ENCODE measurements at places on chromosomes 4 and X.
A peak's percentile ranks its signal among the peaks of the same experiment; 100 is the strongest.

DNA sequence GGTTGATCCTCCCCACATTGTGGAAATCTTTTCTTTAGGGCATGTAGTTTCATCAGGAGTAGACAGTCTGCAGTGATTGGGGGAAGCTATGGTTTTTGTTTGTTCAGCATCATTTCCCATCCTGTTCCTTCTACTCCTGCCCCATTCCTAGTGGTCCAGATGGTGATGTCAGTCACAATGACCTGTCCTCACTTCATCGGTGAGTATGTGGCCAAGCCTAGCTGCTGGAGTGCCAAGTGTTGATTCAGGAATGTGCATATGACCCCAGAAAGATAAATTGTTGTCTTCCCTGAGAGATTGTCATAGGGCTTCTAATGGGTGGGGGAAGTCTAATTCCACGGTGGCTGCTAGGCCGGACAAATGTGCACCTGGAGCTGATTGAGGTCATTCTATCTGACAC, 130.6 kb upstream of the FAT1 start:
- no peak for DNase-seq

DNA sequence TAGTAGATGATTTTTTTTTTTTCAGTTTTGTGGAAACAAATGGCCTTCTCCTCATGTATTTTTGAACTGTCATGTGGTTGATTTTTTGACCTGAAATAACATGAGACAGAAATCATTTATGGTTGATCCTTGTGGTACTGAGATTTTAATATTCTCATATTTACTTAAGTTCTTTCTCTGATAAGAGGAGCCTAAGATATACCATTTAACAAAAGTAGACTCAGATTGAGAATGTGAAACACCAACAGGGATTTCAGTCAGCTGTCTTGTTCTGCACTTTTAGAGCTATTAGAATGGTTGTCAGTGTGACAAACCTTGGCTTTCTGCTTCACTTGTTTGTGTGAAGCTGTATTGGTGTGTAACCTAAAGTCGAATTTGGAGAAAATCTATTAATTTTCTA, 575.7 kb downstream of the SPOCK3 start:
- DNase-seq = no peak

DNA sequence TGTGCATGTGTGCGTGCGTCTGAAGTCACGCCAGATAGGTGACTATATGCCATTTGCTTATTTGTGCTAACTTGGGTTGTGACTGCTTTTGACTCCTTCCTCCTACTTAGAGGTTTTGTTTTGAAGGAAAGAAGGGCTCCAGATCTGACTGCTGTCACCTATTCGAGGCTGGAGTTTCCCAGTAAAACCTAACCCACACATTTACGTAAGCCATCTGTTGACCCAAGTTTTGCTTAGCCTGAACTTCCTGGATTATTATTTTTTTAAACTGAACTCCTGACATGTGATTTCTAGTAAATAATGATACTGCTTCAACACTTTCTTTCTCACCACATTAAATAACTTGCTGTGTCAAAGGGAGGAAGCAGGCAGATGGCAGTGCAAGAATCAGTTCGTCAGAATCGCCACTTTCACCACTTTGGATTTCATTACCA, 41.5 kb downstream of the DTHD1 start:
- peak; percentile 20 for DNase-seq

DNA sequence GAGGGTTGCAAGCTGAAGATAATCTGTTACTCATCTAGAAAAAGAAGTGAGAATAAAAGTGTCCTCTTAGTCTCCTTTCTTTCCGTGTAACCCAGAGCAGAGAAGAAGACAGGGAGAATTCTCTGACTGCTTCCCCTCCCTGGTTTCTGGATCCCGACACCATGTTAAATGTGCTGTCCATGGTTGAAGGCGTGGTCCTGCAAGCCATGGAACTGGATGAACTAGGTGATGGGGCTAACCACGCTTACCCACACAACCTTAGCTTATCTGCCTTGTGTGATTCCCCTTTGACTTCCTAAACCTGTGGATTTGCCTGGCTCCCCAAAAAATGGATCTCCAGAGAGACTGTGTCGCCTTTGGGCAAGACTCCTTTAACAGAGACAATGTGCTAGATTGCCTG, 907.6 kb downstream of the FSTL5 start:
- no peak for DNase-seq

GRCh38 chrX:74656079-74656745, 41.8 kb upstream of the RLIM start:
- DNase-seq = no peak

DNA sequence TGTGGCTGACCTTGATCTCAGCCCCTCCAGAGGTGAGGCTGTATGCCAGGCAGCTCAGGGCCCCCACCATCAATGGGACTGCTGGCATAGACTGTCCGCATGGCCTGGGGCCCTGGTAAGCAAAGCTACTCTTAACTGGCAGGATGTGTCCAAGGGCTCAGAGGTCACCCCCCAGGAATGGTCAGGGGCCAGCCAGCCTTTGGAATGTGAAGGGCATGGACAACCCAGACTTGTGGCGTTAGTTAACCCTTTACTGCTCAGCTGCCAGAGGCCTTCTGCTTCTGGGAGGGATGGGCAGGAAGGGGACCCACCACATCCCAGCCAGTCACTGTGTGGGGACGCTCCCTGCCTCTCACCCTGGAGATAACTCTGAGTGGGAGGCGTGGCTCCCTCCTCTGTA, 80.1 kb upstream of the PSAPL1 start:
- DNase-seq = no peak

- peak; percentile 6 for DNase-seq
These were observed 51.7 kb upstream of the MCF2 start for GRCh38 chrX:139759637-139760036.

GRCh38 chrX:69094977-69095669, 70.1 kb downstream of the PJA1 start:
- DNase-seq = no peak

GRCh38 chrX:129360175-129360574, 163.1 kb downstream of the SMARCA1 start:
- DNase-seq = peak; percentile 22

- DNase-seq = no peak
These were observed 22.7 kb downstream of the JADE1 start for GRCh38 chr4:128832243-128832625.

DNA sequence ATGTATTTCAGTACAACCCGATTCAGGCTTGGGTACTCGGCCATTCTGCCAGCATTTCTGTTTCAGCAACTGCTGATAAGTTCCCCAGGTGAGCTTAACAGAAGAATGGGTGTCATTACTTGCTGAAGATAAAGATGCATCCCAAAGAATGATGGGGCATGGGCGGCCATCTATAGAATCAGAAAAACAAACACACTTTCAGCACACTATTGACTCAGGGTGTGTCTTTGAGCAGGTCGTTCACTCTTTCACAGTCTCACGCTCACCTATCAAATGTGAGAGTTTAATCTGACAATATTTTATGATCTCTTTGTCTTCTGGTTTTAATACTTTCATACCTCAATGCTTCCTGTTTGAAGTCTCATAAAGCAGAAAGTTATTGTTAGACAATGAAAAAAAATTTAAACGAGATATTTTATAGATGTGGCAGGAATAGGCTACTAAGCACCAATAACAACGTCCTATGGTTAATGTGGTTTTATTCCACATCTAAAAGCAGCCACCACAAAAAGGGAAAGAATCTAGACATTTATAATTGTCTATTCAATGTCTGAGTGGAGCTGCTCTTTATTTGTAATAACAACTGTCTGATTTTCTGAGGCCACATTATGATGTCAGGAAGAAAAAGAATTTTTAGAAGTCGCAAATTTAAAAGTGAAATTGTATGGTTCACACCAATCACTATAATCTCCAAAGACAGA, 17.0 kb downstream of the GASK1B start:
- no peak for DNase-seq

GRCh38 chr4:24995346-24995919, 35.3 kb downstream of the LGI2 start:
- DNase-seq = no peak

DNA sequence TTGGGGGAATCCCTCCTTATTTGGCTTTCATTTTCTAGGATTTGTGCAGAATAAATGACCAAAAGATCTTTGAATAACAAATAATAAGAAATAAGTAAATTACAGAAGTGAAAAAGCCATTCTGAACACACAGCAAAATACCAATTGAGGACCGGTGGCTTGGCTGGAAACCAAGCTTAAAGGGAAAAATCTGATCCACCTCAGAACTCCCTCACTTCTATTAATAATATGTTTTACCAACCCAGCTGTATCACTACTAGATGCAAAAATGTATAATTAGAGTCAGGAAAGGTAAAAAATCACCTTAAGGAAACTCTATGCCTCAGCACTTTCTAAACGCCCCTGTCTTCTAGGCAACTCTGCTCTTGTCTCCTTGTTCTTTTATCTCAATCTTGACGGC, 77.3 kb downstream of the TSPAN5 start:
- DNase-seq = no peak

GRCh38 chrX:40084471-40085101, 13.2 kb downstream of the BCOR start:
- DNase-seq = no peak

DNA sequence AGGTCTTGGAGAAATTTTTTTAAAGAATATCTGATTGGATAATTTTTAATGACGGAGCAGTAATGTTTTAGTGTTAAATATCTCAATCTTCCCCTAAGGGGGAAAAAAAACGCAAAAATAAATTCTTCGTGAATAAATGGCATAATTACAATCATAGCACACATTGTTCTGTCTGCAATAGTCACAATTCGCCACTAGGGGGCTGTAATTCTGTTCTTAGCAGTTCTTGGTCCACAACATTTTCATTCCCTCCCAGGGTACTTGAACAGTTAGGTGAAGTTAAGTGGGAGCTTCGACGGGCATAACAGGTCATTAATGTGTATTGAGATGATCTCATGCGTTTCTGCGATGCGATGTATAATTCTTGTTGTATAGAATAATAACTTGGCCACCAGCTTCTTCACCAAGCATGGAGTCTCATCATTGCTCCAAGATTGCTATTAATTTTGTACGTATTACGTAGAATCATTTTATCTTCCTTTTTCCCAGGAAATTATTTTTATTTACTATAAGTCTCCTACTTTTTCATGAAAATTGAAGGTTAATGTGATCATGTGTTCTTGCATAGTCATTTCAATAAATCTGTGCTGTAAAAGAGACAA, 27.2 kb downstream of the HTR2C start:
- peak; percentile 4 for DNase-seq

DNA sequence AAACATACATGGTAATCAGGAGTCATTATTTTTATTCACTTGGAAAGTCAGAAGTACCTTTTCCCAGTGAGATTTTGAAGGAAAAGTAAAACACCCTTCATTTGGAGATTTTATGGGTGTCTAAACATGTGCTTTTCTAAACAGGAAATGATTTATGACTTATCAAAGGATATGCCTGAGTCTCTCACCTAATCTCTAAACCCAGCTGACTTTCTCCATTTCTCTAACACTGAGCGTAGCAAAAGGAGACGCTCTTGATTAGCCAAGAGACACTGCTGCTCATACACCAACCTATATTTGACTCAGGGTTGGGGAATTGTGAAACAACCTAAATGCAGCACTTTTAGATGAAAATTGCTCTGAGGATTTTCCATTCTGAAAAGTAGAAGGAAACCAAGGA, 468.5 kb upstream of the FTHL17 start:
- no peak for DNase-seq

DNA sequence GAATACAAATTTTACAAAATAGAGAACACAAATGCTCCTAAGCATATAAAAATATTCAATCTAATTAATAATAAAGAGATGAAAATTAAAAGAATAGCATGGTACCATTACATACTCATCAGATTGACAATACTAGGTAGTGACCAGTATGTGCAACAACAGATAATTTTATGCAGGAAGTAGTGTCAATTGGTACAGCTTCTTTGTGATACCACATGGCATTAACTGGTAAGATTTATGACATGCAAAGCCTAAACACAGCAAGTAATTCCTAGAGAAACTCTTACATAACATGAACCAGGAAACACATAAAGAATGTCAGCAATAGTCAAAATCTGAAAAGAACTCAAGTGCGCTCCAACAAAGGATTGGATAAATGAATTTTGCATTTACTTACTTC, 26.3 kb downstream of the CXCL2 start:
- no peak for DNase-seq

DNA sequence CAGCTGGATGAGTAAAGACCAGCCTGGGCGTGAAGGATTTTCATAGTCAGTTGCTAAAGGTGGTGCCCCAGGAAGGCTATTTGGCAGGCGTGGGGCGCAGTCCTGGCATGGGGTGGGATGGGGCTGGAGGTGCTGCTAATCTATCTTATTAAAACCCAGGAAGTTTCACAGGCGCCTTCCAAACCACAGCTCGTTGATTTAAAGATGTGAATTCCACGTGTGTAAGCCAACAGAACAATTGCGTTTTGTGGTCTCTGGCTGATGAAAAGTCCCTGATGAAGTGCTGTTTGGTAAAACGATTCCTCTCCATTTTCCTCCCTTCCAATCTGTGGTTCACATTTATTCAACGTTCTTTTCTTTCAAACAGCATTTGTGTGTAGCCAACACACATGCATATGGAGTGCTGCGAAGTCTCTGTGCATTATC, 105.0 kb downstream of the TBL1X start:
- no peak for DNase-seq

- no peak for DNase-seq
These were observed 248.3 kb upstream of the PCDH7 start for GRCh38 chr4:30471861-30472260.

DNA sequence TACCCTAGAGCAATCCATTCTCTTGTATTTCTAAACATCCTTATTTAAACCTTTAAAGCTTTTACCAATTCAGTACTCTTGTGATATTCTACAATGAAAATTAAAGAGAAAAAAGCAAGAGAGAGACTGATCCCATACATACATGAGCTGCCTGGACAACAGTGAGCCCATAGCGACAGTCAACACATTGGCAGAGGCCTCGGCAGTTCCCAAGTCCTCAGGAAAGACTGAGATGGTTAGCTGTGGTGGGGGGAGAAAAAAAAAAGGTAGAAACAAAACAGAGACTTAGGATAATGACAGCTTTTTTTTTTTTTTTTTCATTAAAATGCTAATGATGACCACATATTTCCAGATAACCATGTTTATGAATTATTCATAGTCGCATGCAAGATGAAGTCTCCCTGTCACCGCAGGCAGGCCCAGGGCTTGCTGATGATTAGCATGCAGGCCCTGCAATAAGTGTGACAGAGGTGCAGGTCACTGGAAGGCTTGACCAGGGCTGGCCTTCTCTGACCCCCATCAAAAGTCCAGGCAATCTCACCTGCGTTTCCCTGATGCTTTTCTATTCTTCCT, 148.8 kb downstream of the APBB2 start:
- DNase-seq = no peak

DNA sequence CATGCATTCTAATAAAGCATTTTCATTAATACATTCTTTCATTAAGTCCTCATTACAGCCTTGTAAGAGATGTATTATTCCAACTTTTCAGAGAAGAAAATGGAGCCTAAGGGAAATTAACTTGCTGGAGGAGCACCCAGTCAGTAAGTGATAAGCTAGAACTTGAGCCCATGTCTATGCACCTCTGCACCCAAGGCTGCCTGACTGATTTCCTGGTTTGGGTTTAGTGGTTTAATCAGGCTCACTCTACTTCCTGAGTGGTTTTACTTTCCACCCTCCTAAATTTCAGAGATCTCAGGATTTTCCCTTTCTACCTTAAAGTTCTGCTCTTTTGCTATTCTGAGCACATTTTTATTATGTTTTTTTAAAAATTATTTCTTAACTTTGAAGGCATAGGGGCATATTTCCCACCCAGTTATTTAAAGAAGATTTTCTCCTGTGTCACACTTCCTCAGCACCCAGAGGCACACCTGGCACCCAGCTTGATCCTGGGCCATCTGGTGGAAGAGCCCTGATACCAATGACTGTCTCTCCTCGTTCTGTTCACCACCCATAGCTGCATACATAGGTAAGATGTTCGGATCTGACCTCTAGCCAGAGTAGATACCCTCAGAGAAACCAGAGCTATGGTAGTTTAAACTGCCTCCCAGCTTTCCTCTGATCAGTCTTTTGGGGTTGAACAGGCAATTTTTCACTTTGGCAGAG, 10.4 kb downstream of the CORIN start:
- DNase-seq = no peak

All from Ammon's horn (tissue), 1 donor.